ENCODE measurements at places on chromosomes 2 and 18. TPM values are rescaled to one million over a fixed set of nuclear protein-coding genes. Genes with fewer than 3 reads are reported as not detected.

The NCK2 gene
- 81.7 TPM for polyA plus RNA-seq

The FASTKD1 gene
- polyA plus RNA-seq: 33.3 TPM

The TLX2 gene
- polyA plus RNA-seq: 0.10 TPM

The SLC14A1 gene
- 6.2 TPM for polyA plus RNA-seq

The PAIP2B gene
- polyA plus RNA-seq: 22.5 TPM

The ANKRD30B gene
- 0.08 TPM for polyA plus RNA-seq

The ATP8B1 gene
- polyA plus RNA-seq: 22.5 TPM

The LYPD1 gene
- 117 TPM for polyA plus RNA-seq

The STAM2 gene
- 40.2 TPM for polyA plus RNA-seq

The RRM2 gene
- polyA plus RNA-seq: 44.8 TPM

The RNF152 gene
- polyA plus RNA-seq: 8.4 TPM

The FAM124B gene
- 2.8 TPM for polyA plus RNA-seq

The PRSS56 gene
- polyA plus RNA-seq: 0.09 TPM

The MROH2A gene
- not detected for polyA plus RNA-seq

The GPR45 gene
- 0.11 TPM for polyA plus RNA-seq

The EGR4 gene
- polyA plus RNA-seq: not detected

The ARHGAP15 gene
- 3.2 TPM for polyA plus RNA-seq

The CRYGD gene
- polyA plus RNA-seq: not detected

The TMEM247 gene
- not detected for polyA plus RNA-seq

The HJURP gene
- 23.2 TPM for polyA plus RNA-seq

The ZSWIM2 gene
- polyA plus RNA-seq: not detected

The CREG2 gene
- 0.98 TPM for polyA plus RNA-seq

The GAL3ST2 gene
- 0.52 TPM for polyA plus RNA-seq

The C2orf66 gene
- 0.22 TPM for polyA plus RNA-seq

The TNFRSF11A gene
- polyA plus RNA-seq: 2.3 TPM

The GALR1 gene
- 0.15 TPM for polyA plus RNA-seq

The VAMP8 gene
- 94.9 TPM for polyA plus RNA-seq

The NGEF gene
- 2.1 TPM for polyA plus RNA-seq

The CRIM1 gene
- 98.8 TPM for polyA plus RNA-seq

The ARMC9 gene
- polyA plus RNA-seq: 30.2 TPM
